AG08395 (cell line): ENCODE measurements at places on chromosomes 5 and 9.

GRCh38 chr9:134053401-134053871 lies 14.4 kb downstream of the BRD3 start:
- DNase-seq = no peak

DNA sequence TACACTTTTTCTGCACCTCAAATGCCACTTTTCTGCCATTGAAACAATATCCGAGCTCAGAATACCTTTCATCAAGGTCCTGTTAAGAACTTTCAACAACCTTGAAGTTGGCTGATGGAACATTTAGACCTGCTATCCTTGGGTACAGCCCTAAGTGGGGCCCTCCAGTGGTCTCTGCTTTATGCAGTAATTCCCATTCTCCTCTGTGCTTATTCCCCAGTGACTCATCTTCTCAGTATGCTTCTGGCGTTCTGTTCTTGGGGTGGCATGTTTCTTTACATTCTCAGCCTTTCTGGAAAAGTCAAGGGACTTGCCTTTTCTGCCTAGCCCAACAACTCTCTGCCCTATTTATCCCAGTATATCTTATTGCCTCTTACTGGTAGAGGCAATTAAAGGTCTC lies 7.1 kb downstream of the ANP32B start:
- peak; percentile 76 for DNase-seq

DNA sequence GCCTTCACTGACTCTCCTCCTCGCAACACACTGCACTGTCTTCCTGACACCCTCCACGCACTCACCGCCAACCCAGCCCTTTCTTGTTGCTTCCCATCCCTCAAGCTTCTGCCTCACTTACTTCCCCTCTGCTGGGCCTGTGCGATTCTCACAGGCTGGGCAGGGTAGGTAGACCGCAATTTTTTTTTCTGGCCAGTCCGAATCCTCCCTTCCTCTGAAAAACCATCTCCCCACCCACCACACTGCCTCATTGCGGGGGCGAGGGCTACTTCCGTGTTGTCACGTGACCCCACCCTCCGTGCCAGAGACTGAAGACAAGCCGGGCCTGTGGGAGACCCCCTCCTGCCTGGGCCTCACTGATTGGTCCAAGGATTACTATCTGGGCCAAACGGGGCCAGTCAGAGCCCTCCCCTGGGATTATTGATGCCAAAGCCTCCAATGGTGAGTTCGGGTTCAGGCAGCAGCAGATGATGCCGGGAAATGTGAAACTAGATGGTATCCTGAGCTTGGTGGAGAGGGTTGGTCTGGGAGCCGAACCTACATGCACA lies 73.1 kb downstream of the STK10 start:
- no peak for DNase-seq

DNA sequence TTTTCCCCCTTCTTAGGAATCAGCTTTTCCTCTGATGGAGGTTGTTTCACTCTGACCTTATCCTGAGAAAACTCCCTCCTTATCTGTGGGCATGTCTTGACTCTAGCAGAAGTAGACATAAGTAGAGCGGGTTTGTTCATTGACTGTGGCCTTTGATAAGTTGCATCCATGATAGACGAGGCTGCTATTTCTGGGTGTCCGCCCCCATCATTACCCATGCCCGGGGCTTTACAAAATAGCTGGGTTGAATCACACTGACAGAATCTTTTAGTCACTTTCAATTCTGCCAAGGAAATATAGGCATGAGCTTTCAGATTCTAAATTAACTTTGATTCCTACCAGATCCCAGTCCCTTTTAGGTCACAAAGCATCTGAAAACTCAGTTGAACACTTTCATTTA lies 223.8 kb downstream of the SEC61B start:
- DNase-seq = peak; percentile 31

GRCh38 chr9:37380570-37380969 lies 41.9 kb upstream of the GRHPR start:
- no peak for DNase-seq

GRCh38 chr5:58793888-58794657 lies 211.2 kb downstream of the RAB3C start:
- DNase-seq = no peak

GRCh38 chr5:104793031-104793754 lies 1230.6 kb upstream of the NUDT12 start:
- no peak for DNase-seq

- no peak for DNase-seq
Observed at GRCh38 chr5:18329328-18329727, 695.1 kb downstream of the TAF11L14 start.

DNA sequence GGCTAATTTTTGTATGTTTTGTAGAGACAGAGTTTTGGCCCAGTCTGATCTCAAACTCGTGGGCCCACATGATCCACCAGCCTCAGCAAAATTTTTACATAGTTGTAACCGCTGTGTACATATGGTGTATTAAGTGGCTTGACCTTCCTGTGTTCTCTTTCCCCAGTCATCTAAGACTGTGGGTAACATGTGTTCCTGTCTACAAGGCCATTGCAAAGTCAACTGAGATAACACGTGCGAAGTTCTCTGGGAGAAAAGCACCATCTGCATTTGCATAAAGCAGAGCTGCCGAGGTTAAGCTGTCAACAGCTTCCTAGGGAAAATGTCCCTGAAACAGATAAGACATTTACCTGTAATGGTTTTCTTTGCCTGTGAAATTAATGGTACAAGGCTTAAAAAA lies 273.7 kb downstream of the FANCC start:
- no peak for DNase-seq

DNA sequence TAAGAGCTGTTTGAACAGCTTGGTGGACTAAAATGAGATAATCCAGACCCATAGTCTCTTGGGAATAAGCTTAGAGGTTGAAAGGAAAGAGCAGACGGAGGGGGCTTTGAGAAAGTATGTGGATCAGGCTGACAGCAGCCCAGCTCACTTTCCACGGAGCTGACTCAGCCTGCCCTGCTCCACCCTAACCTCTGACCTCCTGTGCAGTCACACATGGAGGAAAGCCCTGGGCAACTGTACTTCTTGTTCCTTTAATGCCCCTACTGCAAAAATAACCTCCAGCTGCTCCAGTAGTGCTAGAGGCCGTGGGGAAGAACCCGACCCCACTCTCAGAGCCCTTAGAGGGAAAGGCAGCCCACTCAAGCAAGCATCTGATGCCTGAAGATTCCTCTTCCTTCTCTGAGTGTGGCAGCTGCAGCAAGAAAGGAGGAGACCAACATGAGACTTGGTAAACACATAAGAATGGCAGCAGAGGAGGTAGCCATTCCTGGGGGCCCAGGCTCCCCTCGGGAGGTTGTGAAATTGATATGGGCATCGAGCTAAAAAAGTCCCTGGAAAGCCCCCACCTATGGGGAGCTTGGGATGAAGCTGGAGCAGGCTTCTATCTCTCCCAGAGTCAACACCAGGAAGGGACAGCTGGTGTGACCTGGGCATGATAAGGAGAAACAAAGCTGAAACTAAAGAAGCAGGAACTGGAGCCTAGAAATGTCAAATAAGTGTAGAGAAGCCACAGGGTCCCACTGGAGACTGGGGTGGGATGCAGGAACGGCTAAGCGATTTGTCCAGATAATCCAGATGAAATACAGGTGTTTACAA lies 204.3 kb downstream of the PIK3R1 start:
- DNase-seq = peak; percentile 13

DNA sequence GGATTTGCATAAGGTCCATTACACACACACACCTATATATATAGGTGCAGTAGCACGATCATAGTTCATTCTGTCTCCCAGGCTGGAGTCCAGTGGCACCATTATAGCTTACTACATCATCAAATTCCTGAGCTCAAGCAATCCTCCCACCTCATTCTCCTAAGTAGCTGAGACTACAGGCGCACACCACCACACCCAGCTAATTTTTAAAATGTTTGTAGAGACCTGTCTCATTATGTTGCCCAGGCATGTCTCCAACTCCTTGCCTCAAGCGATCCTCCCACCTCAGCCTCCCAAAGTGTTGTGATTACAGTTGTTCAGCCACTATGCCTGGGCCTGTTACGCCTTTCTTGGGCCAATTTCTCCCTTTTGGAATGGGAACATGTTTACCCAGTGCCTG lies 39.7 kb downstream of the DNAJB5 start:
- DNase-seq = no peak

- DNase-seq = peak; percentile 5
Observed at GRCh38 chr5:107519900-107520354, 150.8 kb downstream of the EFNA5 start.

DNA sequence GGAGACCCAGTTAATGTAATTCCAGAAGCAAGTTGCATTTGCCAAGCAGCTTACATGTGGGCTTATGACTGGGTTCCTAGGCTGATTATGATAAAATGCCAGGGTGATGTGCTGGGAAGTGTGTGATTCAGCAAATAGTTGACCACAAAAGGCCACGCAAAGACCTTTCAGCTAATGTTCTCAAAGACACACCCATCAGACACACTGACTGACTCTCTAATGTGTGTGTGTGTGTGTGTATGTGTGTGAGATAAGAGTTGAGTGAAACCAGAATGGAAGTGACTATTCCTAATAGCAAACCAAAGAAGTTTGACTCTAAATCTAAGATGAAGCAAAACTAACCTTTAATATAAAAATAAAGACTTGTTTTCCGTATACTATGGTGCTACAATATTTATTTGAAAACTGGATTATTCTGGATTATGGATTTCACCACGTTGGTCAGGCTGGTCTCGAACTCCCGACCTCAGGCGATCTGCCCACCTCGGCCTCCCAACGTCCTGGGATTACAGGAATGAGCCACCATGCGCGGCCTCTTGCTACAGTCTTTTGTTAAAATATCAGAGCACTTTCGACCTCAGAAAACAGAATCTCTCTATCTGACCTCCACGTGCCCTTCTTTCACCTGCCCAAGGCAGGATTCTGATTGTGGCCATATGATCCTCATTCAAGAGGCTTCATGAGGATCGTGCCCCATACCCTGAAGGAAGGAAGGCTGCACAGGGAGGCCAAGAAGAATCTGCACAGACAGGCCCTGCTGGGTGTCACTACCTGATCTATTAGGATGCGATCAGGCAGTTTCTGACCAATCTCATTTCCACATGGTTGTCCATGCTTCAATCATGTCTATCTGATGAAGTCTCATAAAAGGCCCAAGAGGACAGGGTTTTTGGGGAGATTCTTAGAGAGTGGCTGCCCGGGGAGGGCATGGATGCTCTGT lies 75.6 kb downstream of the USP20 start:
- peak; percentile 95 for DNase-seq

DNA sequence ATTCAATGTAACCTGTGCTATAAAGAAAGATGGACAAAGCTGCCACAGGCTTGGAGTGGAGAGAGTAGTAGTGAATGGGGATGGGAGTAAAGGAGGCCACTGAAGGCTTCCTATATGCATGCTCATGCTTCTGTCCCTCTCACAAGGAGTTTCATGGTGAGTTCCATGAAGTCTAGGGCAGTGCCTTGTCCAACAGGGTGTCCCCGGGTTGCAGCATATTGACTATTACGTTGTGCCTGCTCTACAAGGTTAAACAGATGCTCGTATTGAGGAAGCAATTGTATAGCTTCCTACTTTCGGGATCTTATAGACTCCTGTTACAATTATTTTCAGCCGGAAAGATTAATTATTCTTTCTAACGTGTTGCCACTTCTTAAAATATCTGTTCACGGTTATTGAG lies 129.1 kb upstream of the PIK3R1 start:
- DNase-seq = no peak

DNA sequence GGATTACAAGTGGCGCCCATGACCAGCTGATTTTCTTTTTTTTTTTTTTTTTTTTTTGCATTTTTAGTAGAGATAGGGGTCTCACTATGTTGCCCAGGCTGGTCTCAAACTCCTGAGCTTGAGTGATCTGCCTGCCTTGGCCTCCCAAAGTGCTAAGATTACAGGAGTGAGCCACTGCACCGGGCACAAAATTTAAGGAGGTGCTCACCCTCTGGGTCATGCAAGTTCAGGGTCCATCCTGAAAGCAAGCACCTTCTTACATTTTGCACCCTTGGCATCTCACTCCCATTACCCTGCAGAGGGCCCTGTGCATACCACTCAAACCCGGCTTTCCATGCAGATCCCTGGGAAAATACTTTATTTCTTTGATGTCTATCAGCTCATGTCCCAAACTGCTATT lies 95.6 kb upstream of the ADRA1B start:
- DNase-seq = no peak

DNA sequence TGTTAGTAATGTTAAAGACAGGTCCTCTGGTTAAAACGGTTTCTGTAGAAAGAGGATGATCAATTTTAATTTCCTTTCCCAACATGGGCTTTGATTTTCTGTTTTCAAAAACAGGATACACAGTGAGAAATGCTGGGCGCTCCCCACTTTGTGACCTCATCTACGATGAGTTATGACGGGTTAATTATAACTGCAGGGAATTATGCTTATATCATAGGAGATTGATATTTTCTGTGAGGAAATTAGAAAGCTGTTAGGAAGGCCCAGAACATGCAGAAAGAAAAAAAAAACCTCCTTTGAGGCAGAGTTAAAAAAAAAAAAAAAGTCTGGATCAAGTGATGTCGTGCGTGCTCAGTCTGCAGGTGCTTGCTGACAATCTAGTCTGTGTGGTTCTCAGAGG lies 176.8 kb upstream of the OTULINL start:
- no peak for DNase-seq

- no peak for DNase-seq
Observed at GRCh38 chr9:13143281-13143680, 136.2 kb downstream of the MPDZ start.

GRCh38 chr5:169637549-169638121 lies 560 bp downstream of the DOCK2 start:
- DNase-seq = no peak

- no peak for DNase-seq
Observed at GRCh38 chr9:114093031-114093471, 6.0 kb downstream of the KIF12 start.
